CD4-positive, alpha-beta T cell treated with Interleukin-2 at 100 ng/mL for 4 hours (primary cell): ENCODE measurements at places on chromosomes 2 and 18.
A peak's percentile ranks its signal among the peaks of the same experiment; 100 is the strongest.

- no peak for DNase-seq
Observed at GRCh38 chr18:77138270-77138669, 5.7 kb upstream of the MBP start.

- DNase-seq, result no peak
Observed at GRCh38 chr18:9240270-9240669, 94.3 kb upstream of the TWSG1 start.

GRCh38 chr2:121955426-121955825, 200.0 kb downstream of the TSN start:
- no peak for DNase-seq

GRCh38 chr2:197234671-197235191, 75.8 kb downstream of the ANKRD44 start:
- DNase-seq, result no peak

- DNase-seq, result no peak
Observed at GRCh38 chr18:56756966-56757365, 105.8 kb downstream of the WDR7 start.

DNA sequence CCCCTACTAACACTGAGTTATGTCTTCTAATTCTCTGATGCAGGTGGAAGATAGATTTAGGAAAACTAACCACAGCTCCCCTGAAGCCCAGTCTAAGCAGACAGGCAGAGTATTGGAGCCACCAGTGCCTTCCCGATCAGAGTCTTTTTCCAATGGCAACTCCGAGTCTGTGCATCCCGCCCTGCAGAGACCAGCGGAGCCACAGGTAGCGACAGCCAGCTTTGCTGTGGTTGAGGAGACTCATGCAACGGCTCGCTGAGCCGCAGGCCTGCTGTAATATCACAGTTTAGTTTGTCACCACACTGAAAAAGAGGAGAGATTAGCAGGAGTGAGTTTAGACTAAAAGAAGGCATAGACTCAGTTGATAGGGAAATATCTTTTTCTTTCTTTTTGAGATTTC, 131.0 kb upstream of the IL1R2 start:
- DNase-seq, result no peak

GRCh38 chr2:21261591-21261990, 137.8 kb downstream of the TDRD15 start:
- no peak for DNase-seq

GRCh38 chr2:5121642-5122041, 570.5 kb upstream of the SOX11 start:
- no peak for DNase-seq

GRCh38 chr18:27175914-27176313, 9.2 kb downstream of the CHST9 start:
- no peak for DNase-seq

- no peak for DNase-seq
Observed at GRCh38 chr18:80167331-80167730, 58.3 kb downstream of the ADNP2 start.

DNA sequence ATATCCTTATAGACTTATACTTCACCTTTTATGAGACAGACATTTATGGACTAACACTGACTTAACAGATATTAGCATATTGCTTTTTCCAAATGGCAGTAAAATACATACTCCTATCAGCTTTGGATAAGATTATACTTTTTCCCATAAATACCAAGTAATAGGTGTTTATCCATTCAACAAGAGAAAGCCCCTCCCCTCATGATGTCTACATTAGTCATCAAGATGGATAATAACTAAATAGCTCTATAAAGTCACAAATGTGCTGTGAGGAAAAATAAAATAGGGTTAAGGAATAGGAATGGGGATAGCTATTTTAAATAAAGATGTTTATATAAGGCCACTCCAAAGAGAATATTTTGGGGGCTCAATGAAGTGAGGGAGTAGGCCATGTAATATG, 39.4 kb downstream of the CSRNP3 start:
- DNase-seq, result no peak

GRCh38 chr2:1814616-1815015, 70.3 kb upstream of the PXDN start:
- no peak for DNase-seq

GRCh38 chr18:54765636-54766375, 62.5 kb upstream of the RAB27B start:
- no peak for DNase-seq

DNA sequence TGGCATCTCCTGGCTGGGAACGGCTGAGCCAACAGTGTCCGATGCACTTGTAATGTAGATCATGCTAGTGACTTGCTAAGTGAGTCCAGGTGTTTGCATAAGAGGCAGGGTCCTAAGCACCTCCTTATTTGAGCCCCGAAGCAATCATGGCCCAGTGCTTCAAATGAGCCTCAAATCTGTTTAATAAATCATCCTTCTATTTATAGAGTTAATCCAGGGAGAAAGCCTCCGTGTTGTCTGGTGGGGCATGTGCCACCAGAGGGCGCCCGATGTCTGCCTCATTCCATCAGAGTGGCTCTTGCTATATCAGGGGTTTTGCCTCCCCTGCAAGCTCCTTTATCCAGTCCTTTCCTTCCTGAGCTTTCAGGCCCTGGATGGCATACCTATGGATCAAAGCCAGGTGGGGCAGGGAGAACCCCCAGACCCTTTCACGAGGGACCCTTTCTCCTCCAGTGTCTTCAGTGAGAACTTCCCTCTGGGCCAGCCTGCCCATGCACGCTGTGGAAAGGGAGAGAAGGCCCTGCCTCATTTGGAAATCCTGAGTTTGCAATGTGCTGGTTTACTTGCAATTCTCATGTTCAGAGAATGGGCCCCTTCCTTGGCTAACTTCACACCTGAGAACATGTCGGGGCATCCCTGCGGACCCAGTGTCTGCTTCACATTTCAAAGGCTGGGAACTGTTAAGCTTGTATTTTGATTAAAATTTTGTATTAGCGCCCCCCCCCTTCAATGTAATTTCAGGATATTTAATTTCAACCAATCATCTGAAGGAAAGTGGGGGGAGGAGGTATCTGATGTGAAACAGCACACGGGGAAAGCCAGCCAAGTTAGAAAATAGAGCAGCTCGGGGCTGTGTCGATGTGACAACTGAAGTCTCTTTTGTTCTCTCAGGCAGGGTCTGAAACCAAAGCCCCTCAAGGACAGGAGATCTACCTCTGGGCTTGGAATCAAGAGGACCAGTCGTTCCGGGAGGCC, 39.7 kb downstream of the RDH14 start:
- DNase-seq, result peak; percentile 68

DNA sequence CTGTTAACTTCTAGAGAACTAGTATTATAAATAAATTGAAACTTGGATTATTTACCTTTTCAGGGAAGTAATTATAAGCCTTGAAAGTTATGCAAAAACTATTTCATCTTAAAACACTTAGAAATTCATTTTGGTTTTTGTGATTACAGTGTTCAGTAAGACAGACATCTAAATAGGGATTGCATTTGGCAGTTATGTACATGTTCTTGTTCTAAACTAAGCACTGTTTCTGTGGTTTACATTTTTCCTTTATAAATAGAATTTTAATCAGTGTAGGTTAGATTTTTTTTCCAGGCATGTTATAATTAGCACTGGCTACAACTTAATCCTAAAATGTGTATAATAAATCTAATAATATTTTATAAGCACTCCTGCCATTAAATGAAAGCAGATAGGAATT, 35.0 kb downstream of the LCLAT1 start:
- DNase-seq, result no peak

DNA sequence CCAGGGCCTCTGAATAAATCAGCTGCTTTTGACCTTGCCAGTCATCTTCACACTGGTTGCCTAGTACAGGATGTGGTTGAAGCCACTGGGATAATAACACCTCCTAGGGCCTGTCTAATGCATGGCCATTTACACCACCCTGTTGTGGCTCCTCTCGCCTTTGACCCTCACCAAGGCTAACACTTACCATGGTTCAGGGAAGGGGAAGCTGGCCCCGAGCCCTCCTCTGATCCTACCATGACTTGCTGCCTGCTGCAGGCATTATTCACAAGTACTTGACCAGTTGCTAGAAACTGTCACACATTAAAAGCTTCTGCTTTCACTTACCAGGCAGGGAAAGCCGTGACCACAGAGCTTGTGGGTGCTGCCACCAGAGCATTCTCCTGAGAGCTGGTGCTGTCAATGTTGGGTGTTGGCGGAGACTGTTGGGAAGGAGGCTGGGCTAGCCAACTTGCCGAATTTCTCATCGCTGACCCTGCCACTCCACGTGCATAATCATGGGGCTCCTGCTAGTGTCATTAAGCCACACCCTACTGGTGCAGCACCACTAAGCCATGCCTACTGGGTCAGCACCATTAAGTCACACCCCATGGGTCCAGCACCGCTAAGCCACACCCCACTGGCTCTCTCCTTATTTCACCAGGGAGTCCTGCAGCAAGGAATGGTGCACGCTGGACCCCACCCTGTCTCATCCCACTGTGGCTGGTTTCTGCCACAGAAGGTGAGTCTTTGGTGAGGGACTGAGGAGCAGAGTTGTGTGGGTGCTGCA, 47.0 kb upstream of the TTC39C start:
- peak; percentile 52 for DNase-seq

DNA sequence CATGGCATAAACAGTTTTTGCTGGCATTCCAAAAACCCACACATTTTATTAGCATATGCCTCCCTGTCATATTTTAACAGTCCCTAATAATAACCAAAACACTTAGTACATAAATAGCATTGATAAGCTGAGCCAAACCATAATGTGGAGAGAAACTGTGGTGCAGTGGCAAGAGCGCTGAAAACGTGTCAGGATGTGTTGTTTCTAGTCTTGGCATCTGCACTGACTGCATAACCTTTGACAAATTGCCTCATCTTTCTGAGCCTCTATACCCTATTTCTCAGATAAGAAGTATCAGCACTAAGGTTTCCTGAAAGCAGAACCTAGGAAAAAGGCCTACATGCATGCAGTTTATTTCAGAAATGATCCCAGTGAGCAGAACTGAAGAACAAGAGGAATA, 41.4 kb downstream of the RAD51AP2 start:
- no peak for DNase-seq

GRCh38 chr2:42959234-42960001, 167.0 kb upstream of the HAAO start:
- no peak for DNase-seq

- no peak for DNase-seq
Observed at GRCh38 chr18:34370704-34371395, 146.1 kb upstream of the NOL4 start.

- peak; percentile 22 for DNase-seq
Observed at GRCh38 chr2:206275312-206276055, 1.0 kb downstream of the ZDBF2 start.

GRCh38 chr2:112904883-112905282, 6.1 kb upstream of the IL37 start:
- no peak for DNase-seq

DNA sequence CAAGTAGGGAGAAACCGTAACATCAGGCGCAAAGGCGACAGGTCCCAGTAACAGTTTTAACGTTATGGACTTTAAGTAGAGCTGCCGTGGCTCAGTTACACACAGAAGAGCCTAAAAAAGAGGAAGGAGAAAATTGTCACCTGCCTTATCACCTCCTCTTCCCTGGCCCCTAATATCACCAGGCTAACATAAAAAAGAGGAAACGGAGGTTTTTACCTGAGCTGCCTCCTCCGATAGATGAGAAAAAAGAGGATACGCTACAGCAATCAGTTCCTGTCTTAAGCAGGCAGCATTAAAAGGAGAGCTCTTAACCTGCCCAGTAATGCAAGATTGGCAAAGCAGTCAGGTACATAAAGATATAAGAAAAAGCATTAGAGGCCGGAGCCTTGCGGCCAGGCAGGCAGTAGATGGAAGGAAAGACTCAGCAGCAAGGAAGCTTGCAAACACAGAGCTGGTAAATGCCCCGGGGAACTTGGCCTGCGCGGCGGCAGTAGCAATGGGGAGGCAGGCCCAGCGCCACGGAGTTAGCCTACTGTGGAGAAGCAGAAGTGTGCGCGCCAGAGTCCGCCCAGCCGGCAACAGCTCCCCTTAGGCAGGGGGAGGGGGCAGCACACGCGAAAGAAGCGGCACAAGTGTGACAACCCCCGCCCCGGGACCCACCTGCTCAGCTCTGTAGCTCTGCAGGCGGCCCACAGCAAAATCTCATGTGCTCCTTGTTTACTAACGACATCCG, 116.3 kb upstream of the SCN7A start:
- DNase-seq, result no peak

DNA sequence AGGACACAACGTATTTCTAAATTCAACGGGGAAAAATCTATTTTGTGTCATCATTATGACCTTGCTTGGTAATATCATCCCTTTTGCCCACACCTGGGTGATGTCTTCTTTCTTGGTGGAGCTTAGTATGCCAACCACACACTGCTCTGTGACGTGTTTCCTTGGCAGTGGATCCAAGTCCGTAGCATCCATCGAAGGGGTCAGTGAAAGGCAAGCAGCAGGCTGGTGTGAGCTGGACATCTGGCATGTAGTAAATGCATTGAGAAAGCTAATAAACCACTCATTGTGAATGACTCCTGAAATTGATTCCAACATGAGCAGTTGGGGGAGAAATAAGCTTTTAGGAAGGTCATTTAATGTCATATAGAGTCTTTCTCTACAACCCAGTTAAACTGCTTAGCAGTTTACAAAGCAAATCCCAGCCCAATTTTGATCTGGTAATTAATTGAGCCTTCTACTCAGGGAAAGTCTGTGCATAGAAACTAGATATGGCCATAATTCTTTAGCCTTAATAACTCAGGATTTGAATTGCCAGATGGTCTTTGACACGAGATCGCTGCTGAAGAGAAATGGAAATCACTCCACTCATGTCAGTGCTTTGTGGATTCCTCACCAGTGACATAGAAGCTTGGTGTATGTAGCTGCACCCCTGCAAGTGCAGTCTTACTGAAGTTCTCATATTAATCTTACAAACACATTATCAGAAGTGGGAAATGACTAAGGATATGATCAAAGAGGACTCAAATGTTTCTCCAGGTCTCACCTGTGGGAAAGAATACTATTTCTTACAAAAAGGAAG, 494.8 kb downstream of the CMPK2 start:
- DNase-seq, result no peak
